ENCODE measurements at places on chromosomes 16 and 17.

DNA sequence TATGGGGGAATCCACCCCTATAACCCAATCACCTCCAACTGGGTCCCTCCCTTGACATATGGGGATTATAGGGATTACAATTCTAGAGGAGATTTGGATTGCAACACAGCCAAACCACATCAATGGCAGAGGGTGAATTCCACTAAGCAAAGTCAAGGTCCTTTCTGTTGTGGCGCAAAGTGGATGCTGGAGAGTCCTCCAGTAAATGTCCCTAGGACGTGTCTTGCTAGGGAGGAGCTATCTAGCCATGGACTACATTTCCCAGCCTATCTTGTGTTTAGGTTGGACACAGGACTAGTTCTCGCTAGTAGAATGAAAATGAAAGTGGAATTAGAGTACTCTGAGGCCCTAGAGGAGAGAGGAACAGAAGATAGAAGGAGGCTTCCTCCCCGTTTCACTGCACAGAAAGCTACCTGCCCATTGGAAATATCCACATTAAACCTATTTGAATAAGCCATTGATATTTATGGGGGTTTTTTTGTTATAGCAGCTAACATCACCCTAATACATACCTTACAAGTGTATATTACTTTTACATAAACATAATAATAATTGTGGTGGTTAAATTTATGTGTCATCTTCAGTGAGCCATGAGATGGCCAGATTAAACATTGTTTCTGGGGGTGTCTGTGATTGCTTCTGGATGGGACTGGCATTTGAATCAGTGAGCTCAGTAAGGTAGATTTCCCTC lies 56.7 kb upstream of the ERCC4 start:
- no peak for DNase-seq

DNA sequence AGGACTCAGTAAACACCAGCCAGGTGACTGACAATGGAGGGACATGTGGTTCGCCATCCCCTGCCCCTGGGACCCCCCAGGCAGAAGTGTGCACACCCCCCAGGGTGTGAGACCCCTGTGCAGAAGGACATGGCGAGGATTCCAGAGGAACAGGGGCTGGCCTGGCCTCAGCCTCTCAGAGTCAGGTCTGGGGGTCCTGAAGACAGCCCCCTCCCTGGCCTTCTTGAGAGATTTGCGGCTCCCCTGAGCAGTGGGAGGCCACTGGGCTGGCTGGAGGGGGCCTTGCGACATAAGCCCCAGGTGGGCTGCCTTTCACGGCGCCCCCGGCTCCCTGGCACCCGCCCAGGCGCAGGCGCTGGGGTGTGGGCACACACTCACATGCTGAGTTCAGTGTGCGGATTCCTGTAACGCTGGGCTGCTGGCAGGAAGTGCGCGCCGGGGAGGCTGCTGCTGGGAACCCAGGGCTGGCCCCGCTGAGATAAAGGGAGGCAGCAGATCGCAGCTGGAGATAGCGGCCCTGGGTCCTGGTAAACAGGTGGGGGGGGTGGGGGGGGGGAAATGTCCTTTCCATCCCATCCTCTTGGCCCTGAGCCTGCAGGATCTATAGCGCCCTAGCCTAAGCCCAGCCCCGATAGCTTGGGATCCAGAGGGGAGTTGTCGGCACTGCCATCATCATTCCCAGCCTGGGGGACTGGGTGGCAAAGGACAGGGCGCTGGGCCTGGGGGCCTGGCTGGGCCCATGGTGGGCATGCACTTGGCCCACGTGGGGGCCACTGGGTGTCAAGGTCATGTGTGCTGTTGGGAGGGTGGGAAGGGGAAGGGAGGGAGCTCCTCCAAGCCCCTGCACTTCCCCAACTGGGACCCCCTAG lies 27.1 kb downstream of the TMEM235 start:
- no peak for DNase-seq

- peak; percentile 57 for DNase-seq
Measured at GRCh38 chr17:50953831-50954601, 87.9 kb upstream of the TOB1 start.

- DNase-seq: no peak
Measured at GRCh38 chr16:66746682-66747081, 4.7 kb downstream of the DYNC1LI2 start.

GRCh38 chr16:48172682-48173081 lies 16.9 kb upstream of the ABCC12 start:
- no peak for DNase-seq

DNA sequence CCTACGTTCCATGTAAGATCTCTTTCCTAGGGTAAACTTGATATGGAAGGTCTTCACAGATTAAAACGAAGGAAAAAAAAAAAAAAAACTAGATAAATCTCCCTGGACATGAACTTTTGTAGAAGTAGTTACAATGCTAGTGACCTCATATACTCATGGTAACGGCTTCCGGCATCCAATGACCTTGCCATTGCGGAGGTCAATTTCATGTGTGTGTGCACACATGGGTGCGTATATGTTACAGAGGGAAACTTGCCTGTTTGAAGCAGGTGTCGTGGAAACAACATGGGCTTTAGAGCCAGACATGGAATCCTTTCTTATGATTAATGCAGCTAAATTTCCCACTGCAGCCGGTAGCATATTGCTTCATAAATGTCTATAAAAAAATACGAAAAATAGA lies 435.5 kb downstream of the MAF start:
- no peak for DNase-seq

Data from muscle of arm (tissue), 14 donors.